Left cardiac atrium (tissue), 4 donors: ENCODE measurements at places on chromosomes 12 and 14. TPM values are rescaled to one million over a fixed set of nuclear protein-coding genes. Genes with fewer than 3 reads are reported as not detected.

CLSTN3 gene
- 17.0 TPM for total RNA-seq

GRCh38 chr12:59828521-59828920, 232.7 kb downstream of the SLC16A7 start:
- DNase-seq = no peak

DNA sequence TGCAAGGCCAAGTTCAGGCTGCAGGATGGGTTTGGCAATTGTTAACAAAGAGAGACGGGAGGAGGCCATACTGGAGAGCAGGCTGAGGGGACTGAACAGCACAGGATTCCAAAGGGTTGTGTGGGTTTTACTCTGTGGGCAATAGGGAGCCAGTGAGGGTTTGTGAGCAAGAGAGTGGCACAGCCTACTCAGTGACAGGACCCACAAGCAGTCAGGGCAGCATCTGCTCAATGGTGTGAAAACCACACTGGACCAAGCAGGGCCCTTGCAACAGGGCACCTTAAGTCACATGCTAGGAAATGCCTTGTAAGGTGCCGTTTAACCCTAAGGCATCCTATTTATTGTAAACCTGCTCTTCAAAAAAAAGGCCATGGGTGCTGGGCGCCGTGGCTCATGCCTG, 22.0 kb downstream of the SYNE3 start:
- no peak for DNase-seq

DNA sequence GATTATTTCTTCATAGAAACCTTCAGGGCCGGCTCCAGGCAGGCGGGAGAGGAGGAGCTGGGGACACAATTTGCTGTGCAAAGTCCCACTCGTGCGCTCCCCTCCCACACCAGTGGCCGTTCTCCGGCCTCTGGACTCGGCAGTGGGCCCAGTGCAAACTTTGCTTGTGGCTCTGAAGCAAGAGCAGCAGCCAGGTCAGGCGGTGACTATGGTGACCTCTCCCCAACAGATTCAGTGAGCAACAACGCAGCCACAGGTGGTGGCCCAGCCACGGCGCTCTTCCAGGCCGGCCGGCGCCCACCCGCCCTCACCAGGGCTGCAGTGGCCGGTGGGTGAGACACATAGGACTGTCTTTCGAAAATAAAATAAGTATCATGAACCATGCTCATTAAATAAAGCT, 29.5 kb downstream of the VPS37B start:
- DNase-seq = peak; percentile 30

DNA sequence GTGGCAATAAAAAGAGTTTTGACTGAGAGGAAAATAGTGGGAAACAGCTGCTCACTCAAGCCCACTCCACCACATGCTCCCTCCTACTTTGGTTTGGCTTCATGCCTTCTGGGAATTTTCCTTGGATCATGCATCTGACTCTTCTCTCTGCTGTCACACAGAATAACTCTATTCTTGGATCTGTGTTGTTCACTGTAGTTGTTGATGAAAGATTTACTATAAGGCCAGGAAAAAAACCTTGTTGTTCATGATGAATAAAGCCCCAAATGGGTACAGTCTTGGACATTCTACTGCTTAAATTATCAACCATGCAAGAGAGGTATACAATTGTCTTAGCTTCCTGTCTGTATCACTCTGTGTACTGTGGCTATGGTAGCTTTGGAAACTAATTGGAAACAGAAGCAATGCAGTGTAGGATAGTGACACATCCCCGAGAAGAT, 70.5 kb downstream of the TMX1 start:
- DNase-seq = no peak

DNA sequence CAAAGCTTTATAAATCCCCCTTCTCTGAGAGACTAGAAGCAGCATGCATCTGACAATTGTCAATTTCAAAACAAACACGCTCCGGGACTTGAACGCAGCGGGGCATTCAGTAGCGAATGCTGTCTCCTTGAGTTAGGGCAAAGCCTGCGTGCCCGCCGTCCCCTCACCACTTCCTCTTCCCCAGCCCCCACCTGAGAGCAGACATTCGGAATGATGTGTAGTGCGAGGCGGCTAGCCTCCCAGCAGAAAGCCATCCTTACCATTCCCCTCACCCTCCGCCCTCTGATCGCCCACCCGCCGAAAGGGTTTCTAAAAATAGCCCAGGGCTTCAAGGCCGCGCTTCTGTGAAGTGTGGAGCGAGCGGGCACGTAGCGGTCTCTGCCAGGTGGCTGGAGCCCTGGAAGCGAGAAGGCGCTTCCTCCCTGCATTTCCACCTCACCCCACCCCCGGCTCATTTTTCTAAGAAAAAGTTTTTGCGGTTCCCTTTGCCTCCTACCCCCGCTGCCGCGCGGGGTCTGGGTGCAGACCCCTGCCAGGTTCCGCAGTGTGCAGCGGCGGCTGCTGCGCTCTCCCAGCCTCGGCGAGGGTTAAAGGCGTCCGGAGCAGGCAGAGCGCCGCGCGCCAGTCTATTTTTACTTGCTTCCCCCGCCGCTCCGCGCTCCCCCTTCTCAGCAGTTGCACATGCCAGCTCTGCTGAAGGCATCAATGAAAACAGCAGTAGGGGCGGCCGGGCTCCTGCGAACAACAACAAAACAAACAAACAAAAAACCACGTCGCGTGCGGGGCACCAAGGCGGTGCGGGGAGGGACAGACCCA, 2.2 kb downstream of the PRMT8 start:
- peak; percentile 42 for DNase-seq

ZFHX2 gene
- total RNA-seq = 1.3 TPM

GRCh38 chr12:58648176-58648575, 272.1 kb downstream of the LRIG3 start:
- no peak for DNase-seq

CEBPE gene
- total RNA-seq = not detected

DNA sequence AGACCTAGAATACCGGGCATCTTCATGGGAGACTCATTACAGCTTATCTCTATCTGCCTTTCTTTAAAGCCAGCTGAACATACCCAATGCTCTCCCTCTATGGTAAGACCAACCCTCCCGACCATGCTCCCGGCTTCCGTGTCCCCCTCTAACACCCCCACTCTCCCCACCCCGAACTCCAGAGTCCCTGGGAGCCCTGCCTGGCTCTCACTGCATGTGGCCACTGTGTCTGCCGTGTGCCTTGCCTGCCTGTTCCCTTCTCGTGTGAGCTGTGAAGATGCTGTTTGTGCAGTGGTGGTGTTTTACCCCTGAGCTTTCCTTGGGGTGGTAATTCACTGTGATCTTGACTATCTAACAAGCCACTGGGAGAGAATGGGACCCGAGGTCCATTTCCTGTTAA, 146.4 kb upstream of the FKBP4 start:
- DNase-seq = no peak

GRCh38 chr12:16611146-16611545, 5.2 kb upstream of the LMO3 start:
- no peak for DNase-seq

DNA sequence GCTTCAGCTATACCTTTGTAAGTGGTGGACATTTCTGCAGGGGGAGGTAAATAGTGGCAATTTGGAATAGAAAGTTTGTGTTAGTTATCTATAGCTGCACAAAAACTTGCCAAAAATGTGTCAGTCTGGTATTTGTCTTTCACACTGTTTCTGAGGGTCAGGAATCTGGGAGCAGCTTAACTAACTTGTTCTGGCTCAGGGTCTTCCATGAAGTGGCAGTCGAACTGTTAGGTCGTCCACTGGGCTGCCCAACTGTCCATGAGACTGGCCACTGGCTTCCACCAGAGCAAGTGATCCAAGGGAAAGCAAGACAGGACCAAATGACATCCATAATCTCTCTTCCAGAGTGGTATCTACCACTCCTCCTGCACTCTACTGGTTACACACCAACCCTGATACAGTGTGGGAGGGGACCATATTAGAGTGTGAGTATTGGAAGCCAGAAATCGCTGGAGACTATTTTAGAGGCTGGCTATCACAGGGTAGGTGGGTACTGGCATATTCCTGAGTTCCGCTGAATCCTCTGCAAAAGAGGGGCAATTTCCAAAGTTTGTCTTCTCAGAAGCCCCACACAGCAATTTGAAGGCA, 60.9 kb downstream of the DYRK2 start:
- no peak for DNase-seq

DNA sequence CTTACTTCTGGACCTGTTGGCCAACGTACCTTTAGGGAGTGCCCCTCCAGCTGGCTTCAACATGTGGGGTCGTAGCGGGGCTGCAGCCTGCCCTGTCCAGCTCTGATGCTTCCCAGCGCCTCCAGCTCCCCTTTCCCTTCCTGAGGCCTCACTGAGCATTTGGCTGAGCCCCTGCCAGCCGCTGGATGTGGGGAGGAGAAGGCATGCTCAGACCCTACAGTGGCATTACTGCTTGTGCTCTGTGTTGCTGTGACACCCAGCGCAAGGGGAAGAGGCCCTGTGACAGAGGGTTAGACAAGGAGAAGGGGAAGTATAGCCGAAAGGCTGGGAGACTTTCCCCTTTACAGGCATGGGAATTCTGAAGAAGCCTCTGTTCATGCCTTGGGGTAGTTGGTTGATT, 145.9 kb downstream of the PRKCH start:
- DNase-seq = no peak

LAG3 gene
- total RNA-seq = 0.62 TPM

NGB gene
- total RNA-seq = not detected

IKZF4 gene
- total RNA-seq = 6.2 TPM

- peak; percentile 89 for DNase-seq
Observed at GRCh38 chr12:104215638-104216297, at the start of gene TXNRD1. TXNRD1 (plus strand) TSS chr12:104215779; CDS start chr12:104215803, 24 bp downstream.

- peak; percentile 66 for DNase-seq
Observed at GRCh38 chr14:104680806-104681688, 8.4 kb upstream of the INF2 start.

RNASE1 gene
- 295 TPM for total RNA-seq

HVCN1 gene
- 44.7 TPM for total RNA-seq

DNA sequence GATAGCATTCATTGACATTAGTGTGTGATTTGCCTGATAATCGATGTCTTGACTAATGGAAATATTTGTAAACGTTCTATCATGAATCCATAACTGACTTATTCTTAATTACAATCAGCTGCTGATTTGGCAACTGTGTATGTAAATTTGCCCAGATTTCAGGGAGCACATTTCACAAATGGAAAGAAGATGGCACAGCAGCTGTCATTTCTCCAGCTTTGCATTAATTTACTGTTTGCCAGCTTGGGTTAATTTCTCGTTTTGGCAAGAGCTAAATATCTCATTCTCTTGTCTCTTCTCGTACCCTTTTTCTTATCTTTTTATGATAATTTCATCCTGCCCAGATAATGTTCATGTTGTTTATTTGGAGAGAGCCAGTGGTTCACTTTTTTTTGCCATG, 22.9 kb downstream of the TDP1 start:
- DNase-seq = no peak

- DNase-seq = no peak
Observed at GRCh38 chr14:100784523-100785337, 41.2 kb upstream of the MEG3 start.

NCAPD2 gene
- 15.8 TPM for total RNA-seq

- no peak for DNase-seq
Observed at GRCh38 chr14:67187826-67188225, 1.4 kb upstream of the GARIN2 start.

- no peak for DNase-seq
Observed at GRCh38 chr12:57103856-57104255, 7.3 kb downstream of the STAT6 start.

DNA sequence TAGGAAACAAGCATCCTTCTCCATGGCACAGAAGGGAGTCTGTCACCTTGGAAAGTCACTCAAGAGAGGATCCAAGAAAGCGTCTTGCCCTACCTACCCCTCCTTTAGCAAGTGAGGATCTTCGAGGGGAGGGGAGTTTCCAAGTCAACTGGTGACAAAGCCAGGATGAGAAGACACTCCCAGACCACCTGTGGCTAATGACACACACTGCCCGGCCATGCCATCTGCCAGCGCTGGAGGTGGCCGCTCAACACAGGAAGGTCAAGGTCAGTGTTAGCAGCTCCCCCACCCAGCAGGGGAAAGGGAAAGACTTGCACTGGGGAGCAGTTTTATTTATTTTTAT, 41.3 kb downstream of the ELK3 start:
- DNase-seq = no peak

LPAR5 gene
- total RNA-seq = 2.9 TPM

DNA sequence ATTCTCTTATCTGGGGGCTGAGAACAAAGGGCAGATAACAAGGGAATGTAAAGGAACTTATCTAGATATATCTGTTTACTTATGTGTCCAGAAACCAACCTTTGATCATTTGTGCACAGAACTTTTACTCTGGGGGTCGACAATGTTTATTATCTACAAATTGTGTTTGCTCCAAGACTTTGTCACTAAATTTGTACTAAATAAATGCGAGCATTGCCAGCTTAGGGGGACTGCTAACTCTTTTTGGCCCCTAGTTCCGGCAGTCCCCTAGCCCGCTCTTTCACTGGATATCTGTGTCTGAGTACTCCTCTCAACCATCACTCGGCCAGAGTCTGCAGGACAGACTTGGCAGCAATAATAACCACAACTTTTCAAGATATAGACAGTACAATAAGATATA, 88.2 kb downstream of the FSCB start:
- no peak for DNase-seq

TMTC2 gene
- 3.3 TPM for total RNA-seq

- DNase-seq = no peak
Observed at GRCh38 chr12:59191372-59191771, 271.1 kb upstream of the LRIG3 start.

GRCh38 chr12:131908092-131909080, 14.0 kb downstream of the ULK1 start:
- DNase-seq = peak; percentile 20

PRB3 gene
- total RNA-seq = not detected

DNA sequence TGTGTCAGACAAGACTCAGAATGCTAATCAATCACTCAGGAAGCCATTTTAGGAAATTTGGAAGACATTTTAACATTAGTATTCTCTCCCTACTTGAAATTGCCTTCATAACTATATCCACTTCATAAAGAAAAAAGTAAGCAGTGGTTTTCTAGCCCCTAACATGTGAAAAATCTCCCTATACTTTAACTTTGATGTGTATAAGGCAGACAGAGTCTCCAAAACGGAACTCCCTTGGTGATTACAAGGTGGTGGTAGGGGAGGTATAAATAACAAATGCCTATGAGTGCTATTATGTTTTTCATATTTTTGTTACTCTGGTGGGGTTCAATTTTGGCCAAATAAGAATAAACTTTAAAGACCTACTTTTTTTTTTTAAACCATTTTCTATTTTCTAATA, 300.3 kb downstream of the BTG1 start:
- no peak for DNase-seq

- no peak for DNase-seq
Observed at GRCh38 chr14:77177702-77178101, 3.9 kb upstream of the TMEM63C start.

TBX5 gene
- 116 TPM for total RNA-seq

DTX1 gene
- total RNA-seq = 6.3 TPM

GRCh38 chr14:65198346-65198745, 96.0 kb upstream of the MAX start:
- DNase-seq = no peak

GPX2 gene
- not detected for total RNA-seq

DNA sequence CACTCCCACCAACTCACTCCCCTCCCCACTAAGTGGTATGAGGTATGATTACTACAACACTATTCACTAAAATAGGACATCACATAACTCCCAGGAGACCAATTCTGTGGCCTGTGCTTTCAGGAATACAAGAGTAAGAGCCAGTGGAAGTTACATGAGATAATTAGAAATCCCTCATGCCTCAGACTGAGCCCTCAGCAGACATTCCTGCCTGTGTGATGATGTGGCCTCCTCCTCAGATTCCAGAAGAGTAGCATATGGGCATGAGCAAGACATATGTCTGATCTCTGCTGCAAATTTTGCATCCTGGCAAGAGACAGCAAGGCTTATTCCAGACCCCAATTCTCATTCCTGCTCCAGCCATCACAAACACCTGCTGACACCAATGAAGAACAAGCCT, 46.0 kb upstream of the BMP4 start:
- no peak for DNase-seq

OVCH1 gene
- total RNA-seq = 0.31 TPM

ADAM20 gene
- total RNA-seq = 0.60 TPM
